Stimulated activated CD4-positive, alpha-beta T cell treated with anti-CD3 and anti-CD28 coated beads, Interleukin-4, amount 100 ng/mL, for 48 hours (primary cell): ENCODE measurements at places on chromosomes 2 and 18.

DNA sequence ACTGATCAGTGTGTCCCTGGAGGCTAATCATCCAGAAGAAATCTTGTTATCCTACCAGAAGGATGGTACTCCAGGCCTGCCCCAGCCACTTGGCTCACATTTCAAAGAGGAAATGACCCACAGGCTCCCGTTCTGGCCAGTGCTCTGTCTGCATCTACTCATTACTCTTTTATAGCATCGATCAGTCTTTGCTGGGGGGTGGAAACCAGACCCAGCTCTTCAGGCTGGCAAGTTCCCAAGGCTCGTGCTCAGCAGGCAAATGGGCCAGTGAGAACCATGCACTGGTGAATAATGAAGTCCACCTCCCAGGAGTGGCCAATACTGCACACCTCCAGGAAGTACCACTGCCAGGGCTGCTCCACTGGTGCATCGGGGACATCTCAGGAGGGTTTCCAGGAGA, 38.8 kb downstream of the DNER start:
- DNase-seq, result no peak

- no peak for DNase-seq
These were observed 92.2 kb downstream of the STPG4 start for GRCh38 chr2:47062681-47063537.

DNA sequence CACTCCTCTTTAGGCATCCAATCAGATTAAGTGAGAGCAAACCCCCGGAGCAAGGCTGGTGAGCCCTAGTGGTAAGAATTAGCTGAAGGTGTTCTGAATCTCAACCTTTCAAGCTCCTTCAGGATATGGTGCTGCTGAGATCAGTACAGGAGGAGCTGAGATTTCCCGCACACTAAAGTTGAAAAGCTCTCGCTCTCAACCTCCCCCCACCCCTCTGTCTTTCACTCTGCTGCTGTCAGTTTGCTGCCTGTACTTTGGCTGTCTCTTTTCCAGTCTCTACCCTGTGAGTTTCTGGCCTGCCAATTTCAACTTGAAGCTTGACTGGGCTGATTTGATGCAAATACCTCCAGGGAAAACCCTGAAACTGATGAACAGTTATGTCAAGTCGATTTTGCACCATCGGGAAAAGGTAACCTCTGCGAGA, 15.7 kb downstream of the ZEB2 start:
- DNase-seq, result no peak

- DNase-seq, result no peak
These were observed 59.1 kb upstream of the WIPF1 start for GRCh38 chr2:174656676-174657176.

- peak; percentile 28 for DNase-seq
These were observed 664 bp downstream of the CAMKMT start for GRCh38 chr2:44362207-44363015.

GRCh38 chr2:55001716-55002115, 48.5 kb downstream of the RTN4 start:
- no peak for DNase-seq

- no peak for DNase-seq
These were observed 46.3 kb downstream of the CDC42EP3 start for GRCh38 chr2:37625156-37625555.

DNA sequence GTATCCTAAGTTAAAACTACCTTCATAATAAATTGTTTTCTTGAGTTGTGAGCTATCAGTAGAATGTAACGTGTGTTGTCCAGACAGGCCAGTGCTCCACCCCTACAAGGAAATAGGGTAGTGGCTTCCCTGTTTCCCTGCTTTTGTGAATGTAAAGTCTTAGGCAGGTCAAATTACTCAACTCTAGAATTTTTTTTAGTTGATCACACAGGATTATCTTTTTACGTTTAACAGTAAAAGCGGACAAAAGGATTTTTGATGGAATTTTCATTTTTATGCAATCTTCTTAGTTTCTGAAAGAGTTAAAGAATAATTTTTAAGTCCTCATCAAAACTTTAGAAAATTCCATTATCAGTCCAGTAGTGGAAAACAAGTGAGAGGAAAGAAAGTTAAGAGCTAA, 38.2 kb downstream of the GPD2 start:
- no peak for DNase-seq

GRCh38 chr2:106127282-106127771, 66.8 kb downstream of the UXS1 start:
- no peak for DNase-seq

DNA sequence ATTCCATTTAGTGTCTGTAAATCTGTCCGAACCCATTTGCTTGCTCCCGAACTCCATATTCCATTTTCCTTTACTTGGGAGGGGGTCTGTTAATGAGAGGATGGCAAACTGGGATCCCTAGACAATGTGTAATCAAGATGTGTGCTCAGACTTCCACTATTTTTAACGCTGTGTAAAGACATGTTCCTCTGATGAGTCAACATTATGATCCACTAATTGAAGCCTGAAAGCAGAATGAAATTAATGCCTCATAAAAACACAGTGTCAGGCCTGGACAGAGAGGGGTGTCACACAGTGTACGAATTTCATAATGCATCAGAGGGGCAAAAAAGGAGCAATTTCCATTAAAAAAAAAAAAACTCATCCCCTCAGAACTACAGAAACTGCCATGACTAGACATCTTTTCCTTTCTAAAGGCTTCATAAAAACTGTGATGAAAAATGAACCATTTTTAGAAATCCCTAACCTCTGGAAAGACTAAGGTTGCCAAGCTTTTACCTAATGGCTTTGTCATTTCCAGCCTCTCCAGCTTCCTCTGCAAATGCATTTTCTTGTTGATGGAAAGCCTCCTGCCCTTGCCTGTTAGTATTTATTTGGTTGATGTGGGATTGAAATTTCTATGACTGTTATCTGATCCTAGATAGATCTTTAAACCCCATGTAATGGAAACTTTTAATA, 209.2 kb upstream of the DCC start:
- no peak for DNase-seq

- DNase-seq, result no peak
These were observed 194.4 kb downstream of the RNF144A start for GRCh38 chr2:7111626-7112025.

GRCh38 chr18:67577386-67577785, 60.9 kb upstream of the DSEL start:
- no peak for DNase-seq

DNA sequence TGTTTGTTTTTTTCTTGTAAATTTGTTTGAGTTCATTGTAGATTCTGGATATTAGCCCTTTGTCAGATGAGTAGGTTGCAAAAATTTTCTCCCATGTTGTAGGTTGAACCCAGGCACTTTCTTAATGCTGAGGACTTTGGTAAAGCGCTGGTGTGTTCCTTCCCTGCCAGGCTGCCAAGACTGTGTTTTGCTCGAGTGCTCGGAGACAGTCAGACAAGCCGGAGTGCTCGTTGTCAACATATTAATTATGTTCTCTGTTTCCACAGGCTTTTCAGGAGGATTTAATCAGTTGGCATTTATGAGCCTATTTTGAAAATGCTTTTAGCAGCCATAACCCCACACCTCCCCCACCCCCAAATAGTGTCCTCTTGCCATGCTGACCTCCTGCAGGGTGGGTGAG, 6.4 kb downstream of the MTCL1 start:
- DNase-seq, result no peak

DNA sequence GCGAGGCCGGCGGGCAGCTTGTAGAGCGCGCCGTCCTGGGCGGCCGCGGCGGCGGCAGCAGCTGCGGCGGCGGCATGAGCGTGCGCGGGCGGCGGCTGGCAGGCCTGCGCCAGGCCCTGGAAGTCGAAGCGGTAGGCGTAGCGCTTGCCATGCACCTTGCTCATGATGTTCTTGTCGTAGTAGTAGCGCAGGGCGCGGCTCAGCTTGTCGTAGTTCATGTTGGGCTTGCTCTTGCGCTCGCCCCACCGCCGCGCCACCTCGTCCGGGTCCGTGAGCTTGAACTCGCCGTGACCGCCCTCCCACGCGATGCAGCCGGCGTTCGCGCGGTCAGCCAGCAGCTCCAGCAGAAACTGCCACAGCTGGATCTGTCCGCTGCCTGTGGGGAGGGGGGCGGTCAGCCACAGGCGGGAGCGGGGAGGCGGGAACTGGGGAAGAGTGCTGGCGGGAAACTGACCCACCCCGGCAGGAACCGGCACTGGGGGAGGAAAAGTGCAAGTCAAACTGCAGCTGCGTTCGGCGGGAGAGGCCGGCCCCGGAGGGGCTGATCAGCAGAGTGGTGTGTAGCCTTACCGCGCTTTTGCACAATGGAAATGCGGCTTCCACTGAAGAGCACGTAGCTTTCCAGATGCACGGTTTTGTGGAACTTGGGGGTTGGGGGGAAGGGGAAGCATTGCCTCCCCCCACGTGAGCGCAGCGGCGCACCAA, 3.0 kb downstream of the FEV start:
- DNase-seq, result no peak

GRCh38 chr18:59047321-59048047, 92.2 kb upstream of the SEC11C start:
- DNase-seq, result no peak

GRCh38 chr2:55419233-55419678, 400 bp downstream of the CCDC88A start:
- peak; percentile 7 for DNase-seq

DNA sequence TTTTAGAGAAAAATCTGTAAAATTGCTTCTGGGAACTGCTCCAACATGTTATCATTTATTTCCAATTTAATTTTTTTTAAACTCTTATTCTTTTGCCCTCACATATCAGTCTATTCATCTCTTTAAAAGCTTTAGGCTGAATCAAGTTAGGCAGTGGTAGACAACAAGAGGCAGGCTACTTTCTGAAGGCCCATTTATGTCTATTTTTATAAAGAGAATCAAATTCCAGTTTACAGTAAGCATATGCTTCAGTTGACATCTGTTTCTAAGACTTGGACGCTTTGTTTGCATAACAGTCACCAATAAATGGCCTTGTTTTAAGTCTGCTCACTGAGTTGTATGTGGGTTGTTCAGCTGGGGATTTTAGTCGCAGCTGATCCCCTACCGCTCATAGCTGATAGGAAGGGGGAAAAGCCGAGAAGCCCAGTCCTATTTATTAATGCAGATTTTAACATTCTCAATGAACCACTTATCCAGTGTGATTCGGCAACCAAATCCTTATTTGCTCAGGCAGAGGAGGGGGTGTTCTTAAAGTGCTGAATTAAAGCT, 260.4 kb upstream of the SIX3 start:
- DNase-seq, result no peak

GRCh38 chr2:30272761-30273573, 41.6 kb downstream of the LBH start:
- no peak for DNase-seq

GRCh38 chr18:58715540-58715939, 44.3 kb downstream of the MALT1 start:
- no peak for DNase-seq

- peak; percentile 18 for DNase-seq
These were observed 3.9 kb upstream of the SPRED2 start for GRCh38 chr2:65436169-65436823.

DNA sequence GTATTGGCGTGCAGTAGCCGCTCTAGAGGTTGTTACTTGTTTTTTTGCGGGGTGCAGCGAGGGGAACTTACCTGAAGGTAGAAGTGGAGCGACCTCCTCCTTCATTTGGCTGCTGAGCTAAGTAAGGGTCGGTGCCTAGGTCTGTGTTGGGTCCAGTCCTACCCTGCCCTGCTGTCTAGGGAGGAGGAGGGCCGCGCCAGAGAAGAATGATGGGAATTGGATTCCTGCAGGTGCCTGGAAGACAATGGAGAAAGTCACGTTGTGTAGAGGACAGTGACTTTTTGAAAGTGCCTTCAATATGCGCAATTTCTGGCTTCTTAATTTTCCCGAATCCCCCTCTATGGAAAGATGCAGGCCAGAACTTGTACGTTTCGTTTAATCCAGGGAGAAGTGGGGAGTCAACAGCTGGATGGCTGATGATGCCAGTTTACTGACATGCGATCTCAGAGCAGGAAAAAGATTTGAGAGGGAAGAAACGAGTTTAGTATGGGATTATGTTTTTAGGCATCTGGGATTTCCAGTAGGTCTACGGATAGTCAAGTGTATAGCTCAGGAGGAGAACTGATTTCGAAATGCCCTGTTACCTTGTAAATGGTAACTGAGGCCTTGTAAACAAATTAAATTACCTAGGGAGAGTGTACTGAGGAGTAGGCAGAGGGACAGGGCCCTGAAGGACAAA, 653 bp downstream of the MRPS9 start:
- DNase-seq, result peak; percentile 1

DNA sequence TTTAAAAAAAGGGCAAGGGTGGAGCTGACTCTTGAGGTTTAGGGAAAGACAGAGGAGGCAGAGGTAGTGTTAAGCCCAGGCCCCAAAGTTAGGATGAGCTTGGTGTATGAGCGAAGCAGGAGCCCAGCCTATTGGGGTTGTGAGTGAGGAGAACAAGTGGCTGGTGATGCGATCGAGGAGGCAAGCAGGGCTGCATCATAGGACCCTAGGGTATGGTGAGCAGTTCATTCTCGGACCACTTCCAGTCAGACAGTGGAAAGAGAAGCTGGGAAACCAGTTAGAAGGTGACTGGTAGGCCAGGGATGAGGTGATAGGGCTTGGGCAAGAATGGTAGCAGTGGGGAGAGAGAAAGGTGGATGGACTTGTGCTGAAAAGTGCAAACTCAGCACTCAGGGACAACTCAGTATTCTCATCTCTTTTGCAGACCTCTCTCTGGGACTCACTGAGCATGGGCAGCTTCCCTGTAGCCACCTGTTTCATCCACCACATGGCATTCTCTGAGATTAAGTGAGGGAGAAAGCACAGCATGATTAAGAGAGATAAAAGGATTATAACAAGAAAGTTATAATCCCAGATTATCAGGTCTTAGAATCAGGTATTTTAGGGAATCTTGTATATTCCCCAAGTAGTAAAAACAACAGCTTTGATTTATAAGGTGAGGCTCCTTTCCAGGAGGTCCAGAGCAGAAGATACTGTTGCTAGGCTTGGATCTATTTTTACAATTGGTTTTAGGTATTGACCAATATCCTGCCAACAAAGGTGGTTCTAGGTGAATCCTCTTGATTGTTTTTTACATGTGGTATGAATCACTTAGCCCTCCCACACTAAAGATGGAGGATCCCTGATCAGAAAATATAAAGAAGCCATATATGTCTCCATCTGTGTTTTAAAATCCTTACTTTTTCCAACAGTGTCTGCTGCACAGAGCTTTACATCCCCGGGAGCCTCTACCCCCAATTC, 38.3 kb downstream of the XRCC5 start:
- DNase-seq, result no peak

DNA sequence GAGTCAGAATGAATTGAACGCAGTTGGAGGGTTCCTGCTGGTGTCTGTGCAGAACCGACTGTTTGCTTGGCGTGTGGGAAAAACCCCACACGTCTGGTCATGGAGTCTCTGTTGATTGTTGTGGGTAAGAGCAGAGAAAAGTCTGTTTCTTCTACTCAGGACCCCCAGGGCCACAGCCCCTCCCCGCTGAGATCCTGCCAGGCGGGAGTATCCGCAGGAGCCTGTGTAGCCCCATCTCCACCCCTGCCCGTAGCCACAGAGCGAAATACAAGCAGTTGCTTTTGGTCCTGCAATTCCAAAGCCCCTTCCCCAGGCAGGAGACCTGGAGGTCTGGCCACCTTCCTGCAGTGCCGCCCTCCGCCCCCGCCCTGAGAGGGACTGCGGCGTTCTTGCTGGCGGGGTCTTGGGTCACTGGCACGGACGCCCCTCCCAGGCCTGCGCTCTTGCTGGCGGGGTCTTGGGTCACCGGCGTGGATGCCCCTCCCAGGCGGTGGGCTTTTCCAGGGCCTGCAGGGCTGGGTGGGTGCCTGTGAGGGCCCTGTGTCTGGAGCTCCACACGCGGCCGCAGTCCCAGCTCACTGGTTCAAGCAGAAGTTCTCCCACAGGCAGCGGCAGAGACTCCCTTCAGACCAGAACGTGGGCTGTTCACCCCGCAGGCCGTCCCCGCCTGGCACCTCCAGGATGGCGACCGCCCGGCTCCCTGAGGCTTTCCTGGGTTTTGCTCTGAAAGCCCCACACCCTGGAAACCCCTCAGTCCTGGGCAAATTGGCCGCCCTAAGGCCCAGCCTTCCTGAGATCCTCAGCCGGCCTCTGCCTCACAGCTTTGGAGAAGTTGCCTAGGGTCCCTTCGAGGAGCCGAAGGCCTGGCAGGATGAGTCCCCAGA, 76.0 kb upstream of the CTDP1 start:
- DNase-seq, result no peak
